ENCODE measurements at places on chromosomes 2 and 18.

DNA sequence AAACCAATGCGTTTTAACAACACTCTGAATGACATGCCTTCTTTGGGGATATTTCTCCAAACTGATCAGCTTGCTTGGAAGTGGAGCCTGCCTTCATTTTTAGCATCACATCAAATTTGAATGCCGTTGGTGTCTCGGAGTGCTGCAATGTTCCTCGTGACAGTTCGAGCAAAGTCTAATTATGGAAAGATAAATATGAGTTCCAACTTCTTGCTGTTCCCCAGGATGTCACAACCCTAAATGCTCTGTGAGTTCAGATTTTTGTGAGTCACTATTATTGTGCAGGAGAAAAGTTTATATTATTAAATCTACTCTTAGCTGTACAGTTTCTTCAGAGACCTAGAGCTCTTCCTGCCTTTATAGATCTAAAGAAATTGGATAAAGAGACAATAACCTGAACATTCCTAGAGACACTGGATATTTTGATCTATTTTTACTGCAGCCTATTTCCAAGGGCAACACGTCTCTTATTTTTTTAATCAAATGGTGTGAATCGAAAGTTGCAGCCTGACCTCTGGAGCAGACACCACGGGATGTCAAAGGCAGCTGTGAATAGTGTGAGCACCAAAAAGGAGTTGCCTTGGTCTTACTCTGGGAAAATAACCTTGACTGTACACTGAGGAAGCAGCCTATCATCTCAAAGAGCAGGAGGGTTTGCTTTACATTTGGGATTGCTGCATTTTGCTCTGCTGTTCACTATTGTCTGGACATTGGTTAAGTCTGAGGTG lies 330.1 kb downstream of the TDRD15 start:
- no peak for DNase-seq

DNA sequence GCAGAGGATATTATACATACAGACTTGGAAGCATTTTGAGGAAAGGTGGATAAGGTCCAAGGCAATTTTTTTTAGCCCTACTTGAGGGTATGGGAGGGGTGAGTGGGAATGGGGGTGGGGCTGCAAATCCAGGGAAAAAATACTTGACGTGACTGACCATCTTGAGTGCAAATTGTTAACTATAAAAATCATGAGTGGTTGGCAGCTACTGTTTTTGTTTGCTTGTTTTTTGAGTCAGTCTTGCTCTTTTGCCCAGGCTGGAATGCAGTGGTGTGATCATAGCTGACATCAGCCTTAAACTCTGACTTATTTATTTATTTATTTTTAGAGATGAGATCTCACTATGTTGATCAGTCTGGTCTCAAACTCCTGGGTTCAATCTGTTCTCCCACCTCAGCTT lies 458.8 kb downstream of the PIK3C3 start:
- no peak for DNase-seq

DNA sequence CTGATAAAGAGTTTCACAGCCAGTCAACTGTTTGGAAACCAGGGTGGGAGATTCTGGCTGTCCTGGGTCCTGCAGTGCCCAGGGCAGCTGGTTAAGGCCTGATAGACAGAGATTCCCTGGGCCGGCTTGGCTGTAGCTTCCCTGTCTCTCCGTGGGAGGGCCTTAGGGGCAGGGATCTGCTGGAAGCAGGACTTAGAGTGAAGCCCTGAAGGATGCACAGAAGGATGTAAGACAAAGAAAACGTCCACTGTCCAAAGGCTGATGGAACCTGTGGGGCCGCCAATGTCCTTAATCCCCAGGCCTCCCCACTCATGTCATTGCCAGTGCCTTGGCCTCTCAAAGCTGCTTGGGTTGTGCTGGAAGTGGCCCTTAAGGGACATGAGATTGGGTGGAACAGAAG lies 33.0 kb downstream of the MROH2A start:
- DNase-seq: no peak

DNA sequence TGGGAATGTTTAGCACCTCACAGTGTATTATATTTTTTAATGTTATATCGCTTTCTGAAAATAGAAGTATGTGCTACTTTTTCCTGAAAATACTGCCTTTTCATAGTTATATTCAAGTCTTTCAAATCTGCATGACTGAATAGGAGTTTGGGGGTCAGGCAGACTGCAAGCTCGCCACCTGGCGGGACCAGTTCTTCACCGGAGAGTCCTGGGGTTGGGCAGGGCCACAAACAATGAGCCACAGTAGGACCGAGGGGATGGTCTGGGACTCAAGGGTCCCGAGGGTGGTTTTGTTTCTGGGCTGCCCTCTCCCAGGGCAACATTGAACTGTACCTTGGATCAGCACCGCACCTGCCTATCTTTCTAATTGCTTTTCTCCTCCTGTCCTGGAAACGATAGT lies 70.6 kb downstream of the VWA3B start:
- DNase-seq: no peak

DNA sequence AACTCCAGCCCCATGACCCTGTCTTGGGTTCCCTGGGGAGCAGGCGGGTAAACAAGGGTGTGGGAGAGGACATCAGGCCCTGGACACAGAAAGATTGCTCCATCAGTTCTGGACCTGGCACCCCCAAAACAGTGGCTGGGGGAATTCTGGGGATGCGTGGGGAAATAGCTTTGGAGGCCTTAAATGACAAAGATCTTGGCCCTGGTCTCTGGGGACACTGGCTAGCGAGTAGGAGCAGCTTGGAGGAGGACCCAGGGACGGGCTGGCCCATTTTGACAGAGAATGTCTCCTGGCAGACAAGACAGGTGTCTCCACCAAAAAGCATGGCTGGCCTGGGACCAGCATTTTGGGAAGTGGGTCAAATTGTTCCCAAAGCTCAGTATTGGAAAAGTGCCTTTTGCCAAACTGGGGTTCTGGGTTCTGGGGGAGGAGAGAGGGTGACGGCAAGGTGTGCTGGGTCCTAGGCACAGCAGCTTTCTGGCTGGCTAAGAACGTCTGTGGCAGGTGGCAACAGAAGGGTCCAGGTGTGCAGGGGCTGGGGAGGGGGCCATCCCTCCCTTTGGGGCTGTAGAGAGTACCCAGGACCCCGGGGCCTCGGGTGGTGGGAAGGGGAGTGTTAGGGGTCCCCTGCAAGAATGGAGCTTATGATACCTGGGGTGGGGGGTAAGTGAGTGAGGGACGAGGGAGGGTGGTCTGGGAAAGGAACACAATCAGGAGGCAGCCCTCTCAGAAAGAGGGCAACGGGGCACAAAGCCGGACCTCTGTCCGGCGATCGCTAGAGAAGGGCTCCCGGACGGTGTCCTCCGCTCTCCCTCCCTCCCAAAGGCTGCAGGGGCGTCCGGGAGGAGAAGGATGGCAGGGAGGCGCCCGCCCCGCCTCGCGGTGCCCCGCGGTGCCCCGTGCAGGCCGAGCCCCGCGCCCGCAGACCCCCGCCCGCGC lies 556 bp downstream of the CYRIA start:
- DNase-seq: no peak

GRCh38 chr2:69770193-69770702 lies 28.3 kb downstream of the ANXA4 start:
- DNase-seq: no peak

- no peak for DNase-seq
Measured at GRCh38 chr2:227411990-227412350, 24.2 kb upstream of the SCYGR1 start.

DNA sequence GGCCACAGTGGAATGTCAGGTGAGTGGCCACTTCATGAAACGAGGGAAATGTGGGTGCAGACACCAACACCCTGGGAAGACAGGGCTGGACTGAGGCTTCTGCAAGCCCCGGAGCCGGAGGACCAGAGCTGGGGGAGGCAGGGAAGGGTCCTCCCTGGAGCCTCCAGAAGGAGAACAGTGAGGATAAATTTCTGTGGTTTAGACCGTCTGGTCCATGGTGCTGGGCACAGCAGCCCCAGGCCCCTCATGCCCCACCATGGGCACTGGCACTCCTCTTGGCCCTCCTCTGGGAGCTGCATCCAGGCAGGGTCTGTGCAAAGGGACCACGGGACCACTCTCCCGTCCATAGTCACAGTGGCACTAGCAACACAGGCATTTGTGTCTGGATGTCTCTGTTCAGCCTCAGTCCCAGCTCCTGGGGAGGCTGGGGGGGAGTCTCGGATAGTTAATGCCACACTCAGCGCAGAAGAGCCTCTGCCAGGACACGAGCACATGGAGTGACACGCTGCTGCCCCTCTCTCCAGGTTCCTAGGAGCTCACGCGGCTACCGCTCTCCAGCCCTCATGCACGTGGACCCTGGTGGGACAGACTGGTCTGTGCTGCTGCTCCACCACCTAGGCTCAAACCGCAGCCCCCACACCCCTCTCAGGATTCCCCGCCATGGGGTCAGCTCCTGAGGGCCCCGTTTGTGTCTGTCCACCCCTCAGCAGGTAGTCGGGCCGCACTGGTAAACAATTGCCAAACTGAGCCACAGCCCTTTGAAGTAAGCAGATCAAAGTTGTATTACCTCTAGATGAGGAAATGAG lies 305.9 kb upstream of the SALL3 start:
- no peak for DNase-seq

DNA sequence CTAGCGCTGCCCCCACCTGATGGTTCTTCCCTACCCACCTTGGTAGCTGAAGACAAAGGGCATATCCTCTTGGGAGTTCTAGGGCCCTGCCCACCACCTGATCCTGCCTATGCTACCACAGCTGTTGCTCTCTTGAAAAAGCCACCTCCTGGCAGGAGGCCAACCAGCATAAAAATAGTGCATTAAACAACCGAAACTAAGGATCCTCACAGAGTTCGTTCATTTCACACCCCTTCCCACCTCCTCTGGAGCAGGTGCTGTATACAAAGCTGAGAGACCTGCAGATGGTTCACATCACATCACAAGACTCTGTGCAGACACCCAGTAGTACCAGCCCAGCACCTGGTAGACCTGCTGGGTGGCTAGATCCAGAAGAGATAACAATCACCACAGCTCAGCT lies 1348.0 kb upstream of the TMEFF2 start:
- DNase-seq: no peak

DNA sequence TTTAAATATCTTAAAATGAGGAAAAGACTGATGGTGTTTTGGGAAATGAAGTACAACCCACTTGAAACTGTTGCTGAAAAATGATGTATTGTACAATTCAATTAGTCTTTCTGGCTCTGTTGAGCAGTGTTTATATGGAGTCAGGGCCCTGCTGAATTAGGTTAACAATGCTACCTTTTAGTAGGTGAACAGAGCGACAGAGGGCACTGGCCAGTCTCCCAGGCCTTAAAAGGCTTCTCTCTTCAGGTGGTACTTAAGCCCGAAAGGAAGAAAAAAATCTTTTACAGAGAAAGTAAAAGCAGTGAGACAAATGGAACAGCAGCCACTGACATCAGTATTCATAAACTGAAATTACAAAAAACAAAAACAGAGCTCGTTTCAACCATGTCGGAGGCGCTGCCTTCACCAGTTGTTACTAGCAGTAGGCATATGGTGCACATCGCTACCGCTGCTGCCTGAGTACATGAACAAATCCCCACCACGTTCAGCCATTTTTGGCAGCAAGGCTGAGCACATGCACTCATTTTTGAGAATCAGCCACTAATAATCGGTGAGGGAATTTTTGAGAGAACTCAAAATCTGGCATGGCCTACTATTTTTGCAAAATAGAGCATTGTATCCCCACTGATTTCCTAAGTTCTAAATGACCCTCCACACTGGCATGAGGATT lies 91.8 kb downstream of the PLEKHM3 start:
- no peak for DNase-seq
